ENCODE measurements at places on chromosomes 12 and 14. TPM values are rescaled to one million over a fixed set of nuclear protein-coding genes. Genes with fewer than 3 reads are reported as not detected.

The CALCOCO1 gene
- total RNA-seq = 15.5 TPM

The WSCD2 gene
- not detected for total RNA-seq

The RERGL gene
- total RNA-seq = not detected

The TMEM63C gene
- total RNA-seq = 3.6 TPM

The AMDHD1 gene
- 1.1 TPM for total RNA-seq

The KERA gene
- not detected for total RNA-seq

The RAD9B gene
- total RNA-seq = 1.9 TPM

The PTPN6 gene
- 489 TPM for total RNA-seq

Data from activated CD8-positive, alpha-beta T cell treated with anti-CD3 and anti-CD28 coated beads for 36 hours (primary cell).